Motor neuron (in vitro differentiated cells): ENCODE measurements at places on chromosomes 7 and 10.

DNA sequence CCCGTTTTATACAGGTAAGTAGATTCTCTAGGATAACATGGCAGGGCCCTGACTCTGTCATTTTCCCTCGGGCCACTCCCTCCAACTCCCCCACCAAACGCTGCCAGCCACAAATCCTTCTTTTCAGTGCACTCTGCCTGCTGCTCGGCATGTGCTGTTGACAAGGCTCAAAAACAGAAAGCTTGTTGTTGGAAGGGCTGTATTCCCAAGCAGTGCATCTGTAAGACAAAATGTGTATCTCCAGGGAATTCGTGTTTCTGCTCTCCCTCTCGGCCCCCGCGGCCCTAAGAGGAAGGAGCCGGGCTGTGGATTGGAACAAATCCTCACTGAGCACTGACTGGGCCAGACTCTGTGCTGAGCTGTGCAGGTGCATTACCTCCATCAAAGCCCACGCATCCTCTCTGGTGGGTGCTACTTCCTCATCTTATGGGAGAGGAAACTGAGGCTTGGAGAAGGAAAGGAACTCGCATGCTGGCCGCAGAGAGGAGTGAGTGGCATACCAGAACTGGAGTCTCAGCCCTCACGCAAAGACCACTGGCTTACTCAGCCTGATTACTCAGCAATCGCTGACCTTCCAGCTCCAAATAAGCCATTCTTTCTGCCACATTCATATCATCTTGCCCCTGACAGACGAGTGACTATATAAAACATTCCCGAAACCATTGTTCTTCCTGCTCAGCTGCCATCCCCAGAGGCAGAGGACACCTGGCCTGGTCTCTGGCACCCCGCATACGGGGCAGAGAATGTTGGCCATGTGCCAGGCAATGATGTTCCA lies 33.5 kb upstream of the ENO4 start:
- no peak for ATAC-seq

DNA sequence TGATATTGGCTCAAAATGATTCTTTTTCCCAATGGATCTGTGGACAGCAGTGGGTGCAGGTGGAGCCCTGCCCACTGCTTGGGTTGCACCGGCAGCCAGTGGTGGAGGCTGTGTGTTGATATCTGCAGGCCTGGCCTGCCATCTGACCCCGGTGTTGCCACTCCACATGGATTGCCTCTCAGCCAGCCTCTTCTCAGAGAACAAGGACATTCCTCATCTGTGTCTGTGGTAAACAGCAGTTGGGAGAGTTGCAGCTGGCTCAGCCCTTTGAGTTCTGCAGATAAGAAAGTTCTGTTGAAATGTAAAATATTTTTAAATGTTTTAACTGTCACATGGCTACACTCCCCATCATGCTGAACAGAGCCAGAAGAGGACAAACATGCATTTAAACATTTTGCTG lies 374.9 kb upstream of the CELF2 start:
- peak; percentile 74 for ATAC-seq

DNA sequence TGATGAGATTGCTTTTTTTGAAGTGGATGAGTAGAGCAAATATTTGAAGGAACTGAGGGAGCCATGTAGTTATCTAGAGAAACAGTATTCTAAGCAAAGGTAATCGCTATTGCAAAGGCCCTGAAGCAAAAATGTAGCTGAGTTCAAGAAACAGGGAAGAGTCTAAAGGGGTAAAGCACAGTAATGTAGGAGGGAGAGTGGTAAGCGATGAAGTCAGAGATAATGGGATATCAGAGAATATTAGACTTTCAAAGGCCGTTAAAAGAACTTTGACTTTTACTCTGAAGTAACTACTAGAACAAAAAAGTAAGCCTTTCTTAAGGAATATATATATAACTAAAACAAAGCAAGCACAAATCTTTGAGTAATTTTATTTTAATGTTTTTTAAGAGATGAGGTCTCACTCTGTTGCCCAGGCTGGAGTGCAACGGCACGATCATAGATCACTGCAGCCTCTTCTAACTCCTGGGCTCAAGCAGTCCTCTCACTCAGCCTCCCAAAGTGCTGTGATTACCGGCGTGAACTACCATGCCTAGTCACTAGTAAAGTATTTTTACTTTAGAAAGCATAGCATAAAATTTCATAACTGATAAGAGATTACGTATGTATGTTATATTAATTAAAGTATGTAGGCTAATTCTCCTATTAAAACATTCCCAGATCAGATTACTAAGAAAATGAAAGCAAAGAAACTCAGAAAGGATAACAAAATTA lies 61.7 kb upstream of the OIT3 start:
- no peak for ATAC-seq

DNA sequence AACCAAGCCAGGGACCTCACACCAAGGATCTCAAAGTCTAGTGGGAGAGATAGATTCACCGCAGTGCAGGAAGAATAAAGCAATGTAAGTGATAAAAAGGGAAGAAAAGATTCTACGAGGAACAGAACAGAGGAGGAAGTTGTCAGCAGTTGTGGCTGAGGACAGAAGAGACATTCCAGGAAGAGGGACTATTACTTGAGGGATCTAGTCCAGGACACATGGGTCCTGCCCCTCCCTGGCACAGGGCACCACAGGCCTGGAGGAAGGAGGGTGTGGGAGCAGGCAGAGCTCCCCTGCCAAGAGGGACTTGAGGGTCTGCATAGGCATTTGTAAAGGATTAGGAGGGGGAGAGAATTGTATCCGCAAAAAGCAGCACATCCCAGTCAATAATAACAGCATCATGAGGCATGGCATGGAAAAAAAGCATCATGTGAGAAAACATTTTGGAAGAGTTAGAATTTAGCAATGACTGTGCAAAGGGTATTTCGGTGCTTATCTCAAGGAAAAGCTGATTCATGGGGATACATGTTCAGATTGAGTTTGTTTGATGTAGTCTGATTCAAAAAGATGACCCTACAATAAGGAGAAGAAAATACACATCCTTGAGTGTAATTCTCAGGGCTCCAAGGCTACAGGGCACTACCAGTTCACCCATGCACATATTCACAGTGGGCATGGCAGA lies 12.7 kb downstream of the C10orf71 start:
- ATAC-seq = no peak

- no peak for ATAC-seq
These were observed 275.8 kb upstream of the LYZL1 start for GRCh38 chr10:29012926-29013554.

DNA sequence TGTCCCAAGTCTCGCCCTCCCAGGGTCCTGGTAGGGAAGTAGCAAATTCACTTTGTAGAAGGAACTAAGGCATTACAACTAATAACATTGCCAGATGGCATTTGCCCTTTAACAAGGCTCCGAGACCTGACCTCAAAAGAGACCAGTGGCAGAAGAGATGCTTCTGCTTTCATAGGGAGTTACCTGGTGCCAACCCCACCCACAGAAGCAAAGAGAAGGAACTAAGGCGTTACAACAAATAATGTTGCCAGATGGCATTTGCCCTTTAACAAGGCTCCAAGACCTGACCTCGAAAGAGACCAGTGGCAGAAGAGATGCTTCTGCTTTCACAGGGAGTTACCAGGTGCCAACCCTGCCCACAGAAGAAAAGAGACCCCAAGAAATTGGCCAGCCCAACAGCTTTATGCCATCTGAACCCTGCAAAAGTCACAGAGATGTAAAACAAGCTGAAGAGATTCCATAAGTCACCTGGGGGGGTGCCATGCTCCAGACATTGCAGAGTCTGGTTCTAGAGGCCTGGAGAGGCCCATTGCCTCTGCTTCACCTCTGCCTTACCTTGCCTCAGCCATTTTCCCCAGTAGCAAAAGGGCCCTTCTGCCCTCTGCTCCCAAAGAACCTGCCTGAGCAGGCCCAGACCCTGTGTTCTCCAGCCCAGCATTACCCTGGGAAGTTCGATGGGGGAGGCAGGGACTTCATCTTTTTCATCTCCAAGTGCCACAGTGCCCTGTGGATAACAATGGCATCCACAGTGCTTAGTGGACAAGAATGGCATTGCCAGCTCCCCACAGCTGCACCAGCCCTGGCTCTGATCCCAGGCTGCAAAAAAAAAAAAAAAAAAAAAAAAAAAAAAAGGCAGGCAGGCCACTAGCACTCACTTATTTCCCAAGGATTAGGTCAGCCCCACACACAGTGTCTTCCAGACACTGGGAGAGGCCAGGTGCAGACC lies 179.5 kb upstream of the PLXNA4 start:
- ATAC-seq = peak; percentile 89

GRCh38 chr10:84329196-84329611 lies 815 bp downstream of the CCSER2 start:
- ATAC-seq = peak; percentile 37

- no peak for ATAC-seq
These were observed 208.6 kb upstream of the TMEM72 start for GRCh38 chr10:44702531-44702930.

DNA sequence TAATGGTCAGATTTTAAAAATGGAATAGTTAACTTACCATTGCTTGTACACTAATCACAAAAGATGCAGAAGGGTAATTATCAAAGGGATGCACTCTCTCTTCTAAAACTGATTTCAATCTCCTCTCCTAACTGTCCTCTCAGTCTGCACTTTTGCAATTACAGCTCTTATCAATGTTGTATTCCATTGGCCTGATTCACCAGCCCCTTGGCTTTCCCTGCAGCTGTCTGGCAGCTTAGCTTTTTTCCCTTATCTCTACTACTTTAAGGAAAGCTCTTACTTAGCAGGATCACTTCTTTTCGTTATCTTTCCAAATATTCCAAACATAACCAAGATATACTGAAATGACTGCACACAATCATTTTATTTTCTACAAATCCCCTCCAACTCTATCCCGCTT lies 448.8 kb downstream of the GRM8 start:
- ATAC-seq = no peak

DNA sequence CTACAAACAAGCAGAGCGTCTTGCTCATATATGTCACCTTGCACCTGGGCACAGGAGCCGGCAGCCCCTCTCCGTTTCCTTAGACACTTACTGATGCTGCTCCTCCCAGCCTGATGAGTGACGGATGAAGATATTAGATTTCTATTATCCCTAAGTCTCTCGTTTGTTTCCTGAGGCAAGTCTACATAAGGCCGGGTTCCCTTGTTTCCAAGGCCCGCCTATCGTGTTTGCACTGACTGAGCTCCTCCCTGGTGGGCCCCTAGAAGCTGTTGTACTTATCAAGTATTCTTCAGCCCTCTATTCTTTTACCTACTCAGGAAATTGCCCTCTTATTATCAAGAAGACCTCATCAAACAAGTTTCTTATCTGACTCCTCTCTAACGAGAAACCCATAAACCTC lies 18.5 kb downstream of the SH3PXD2A start:
- ATAC-seq = no peak

DNA sequence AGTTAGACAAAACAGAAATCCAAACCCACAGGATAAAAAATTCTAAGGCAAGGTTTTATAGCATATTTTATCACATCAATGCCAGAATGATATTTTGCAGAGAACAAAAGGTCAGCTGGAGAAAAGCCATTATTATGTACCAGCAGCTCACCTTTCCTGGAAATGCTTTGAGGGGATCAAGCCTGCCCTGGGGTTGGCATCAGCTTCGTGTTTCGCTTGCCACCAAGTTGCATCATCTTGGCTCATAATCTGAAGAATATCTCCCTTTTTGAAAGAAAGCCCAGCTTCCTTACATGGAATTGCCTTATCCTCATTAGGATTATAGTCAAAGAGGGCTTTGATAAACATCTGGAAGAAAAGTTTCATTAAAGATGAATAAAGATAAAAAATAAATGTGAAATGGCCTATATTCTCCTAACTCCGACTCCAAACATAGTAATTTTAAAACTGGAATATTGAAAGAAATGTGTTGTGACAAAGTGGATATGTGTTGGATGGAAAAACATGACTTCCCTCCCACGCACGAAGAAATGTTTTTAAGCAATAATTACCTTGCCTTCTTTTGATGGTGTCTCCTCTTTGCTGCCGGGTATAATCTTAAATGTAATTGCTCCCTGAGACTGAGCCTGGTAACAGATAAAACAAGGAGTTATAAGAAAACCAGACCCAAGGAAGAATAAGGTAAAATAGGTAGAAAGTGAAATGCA lies 121.3 kb upstream of the ODAD2 start:
- ATAC-seq = no peak

DNA sequence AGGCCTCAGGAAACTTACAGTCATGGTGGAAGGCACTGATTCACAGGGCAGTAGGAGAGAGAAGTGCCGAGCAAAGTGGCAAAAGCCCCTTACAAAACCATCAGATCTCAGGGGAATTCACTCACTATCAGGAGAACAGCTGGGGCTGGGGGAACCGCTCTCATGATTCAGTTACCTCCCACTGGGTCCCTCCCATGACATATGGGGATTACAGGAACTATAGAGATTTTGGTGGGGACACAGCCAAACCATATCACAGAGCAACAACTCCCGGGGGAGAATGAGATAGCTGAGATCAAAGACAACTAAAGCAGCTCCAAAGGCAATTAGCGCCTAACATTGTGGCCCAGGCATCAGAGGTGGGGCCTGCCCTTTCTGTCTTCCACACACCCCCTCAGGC lies 85.4 kb upstream of the VOPP1 start:
- no peak for ATAC-seq
